ENCODE measurements at places on chromosomes 3 and 15.

DNA sequence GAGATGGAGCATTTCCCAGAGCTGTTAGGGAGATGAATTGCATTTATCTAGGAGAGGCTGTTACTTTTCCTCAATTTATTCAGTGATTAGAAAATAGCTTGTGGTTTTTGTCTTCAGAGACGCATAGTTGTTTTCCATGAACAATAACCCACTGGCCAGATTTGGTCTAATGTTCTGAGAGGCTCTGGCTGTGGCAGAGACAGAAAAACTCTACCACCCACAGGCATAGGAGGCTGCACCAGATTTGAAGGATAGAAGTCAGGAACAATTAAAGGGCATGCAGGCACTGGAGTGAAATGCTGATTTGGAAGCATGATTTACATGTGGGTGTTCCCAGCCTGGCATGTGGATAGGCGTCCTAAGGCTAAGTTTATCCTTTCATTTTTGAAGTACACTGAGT is 143.5 kb downstream of the NFKBIZ start:
- DNase-seq, result no peak

- no peak for DNase-seq
These were observed 74.0 kb upstream of the ETV5 start for GRCh38 chr3:186182850-186183249.

DNA sequence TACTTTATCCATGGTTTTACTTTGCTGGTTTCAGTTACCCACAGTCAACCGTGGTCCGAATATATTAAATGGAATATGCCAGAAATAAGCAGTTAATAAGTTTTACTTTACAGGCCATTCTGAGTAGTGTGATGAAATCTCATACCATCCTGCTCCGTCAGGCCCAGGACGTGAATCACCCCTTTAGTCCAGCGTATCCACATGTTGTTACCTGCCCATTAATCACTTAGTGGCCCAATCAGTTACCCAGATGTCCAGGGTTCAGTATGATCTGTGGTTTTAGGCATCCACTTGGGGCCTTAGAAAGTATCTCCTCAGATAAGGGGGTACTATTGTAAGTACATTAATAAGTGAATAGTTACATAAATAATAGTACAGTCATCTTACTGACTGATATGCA is 88.0 kb downstream of the TTBK2 start:
- no peak for DNase-seq

GRCh38 chr15:49331442-49331841 is 91.6 kb upstream of the FGF7 start:
- DNase-seq, result no peak

DNA sequence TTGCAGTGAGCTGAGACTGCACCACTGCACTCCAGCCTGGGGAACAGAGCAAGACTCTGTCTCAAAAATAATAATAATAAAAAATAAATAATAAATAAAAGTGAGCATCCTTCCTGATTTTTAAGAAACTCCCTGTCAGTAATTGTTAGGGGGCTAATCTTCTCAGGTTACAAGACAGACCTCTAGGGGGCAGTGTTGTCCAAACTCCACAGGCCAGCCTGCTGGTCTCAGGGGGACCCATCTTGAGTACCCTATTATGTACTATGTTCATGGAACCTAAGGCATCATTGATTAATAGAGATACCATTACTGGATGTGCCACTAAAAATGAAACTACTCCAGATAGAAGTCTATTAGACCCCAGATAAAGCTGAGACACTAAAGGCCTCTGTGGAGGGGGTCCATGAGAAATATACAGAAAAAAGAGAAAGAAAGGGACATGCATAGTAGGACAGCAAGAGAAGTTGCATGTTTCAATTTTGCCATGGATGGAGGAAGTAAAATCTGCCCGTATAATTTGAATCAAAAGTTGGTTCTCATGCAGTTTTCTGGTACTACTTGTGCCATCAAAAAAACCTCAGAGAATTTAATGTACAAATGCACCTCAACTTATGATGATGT is 85.5 kb upstream of the CDV3 start:
- no peak for DNase-seq

DNA sequence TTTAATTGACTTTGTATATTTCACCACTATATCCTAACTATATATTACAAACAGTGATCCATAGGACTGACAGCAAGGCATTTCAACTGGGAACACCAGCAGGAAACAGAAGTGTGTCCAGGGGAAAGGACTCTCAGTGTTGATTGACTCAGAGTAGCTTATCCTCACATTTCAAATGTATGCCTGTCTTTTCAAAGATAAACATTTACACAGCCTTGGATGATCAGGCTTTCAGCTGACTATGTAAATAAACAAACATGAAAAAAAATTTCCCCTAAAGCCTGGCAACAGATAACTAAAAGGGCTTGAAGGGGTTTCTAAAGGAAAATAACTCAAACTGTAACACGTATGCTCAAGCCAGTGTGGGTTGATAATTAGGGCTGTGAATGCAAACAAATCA is 321.8 kb downstream of the TBC1D5 start:
- no peak for DNase-seq

GRCh38 chr3:58998476-58999117 is 51.2 kb downstream of the CFAP20DC start:
- DNase-seq, result no peak

DNA sequence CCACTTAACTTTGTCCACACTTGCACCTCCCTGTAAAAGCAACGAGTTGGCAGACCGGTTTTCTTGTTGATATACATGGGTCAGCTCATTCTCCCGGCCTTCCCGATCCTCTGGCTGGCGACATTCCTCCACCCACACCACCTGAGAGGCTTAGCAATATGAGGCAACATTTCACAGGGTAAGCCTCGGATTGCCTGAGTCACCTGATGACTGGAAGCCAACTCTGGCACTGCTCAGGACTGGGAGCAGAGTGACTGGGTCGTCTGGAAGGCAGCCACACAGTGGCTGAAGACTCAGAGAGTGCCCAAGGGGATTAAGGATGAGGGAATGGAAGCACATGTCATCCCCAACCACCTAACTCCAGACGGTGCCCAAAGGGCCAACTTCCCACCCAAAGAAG is 9.8 kb downstream of the HOMER2 start:
- DNase-seq, result no peak

- DNase-seq, result no peak
These were observed 70.3 kb downstream of the ARNT2 start for GRCh38 chr15:80474224-80475215.

- no peak for DNase-seq
These were observed 119.4 kb upstream of the IQSEC1 start for GRCh38 chr3:13192471-13193213.

- DNase-seq, result no peak
These were observed 1.1 kb upstream of the NLGN1 start for GRCh38 chr3:173396191-173397041.

DNA sequence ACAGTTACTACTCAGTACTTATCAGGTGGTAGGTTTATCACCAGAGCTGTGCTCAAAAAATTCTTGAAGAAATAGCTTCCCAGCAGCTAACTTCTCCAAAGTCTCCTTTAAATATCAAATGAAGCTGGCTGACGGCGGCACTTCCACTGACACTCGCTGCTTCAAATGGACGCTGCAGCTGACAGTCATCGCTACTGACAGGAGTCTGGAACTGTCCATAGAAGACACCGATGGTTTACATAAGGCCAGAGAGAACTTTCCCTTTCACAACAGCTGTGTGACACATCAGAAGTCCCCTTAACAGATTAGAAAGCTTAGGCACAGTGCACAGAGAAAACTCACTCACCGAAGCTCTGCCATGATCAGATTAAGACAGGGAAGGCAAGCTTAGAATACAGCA is 270.2 kb downstream of the SHOX2 start:
- no peak for DNase-seq

GRCh38 chr15:61227269-61227949 is 1.7 kb downstream of the RORA start:
- no peak for DNase-seq

DNA sequence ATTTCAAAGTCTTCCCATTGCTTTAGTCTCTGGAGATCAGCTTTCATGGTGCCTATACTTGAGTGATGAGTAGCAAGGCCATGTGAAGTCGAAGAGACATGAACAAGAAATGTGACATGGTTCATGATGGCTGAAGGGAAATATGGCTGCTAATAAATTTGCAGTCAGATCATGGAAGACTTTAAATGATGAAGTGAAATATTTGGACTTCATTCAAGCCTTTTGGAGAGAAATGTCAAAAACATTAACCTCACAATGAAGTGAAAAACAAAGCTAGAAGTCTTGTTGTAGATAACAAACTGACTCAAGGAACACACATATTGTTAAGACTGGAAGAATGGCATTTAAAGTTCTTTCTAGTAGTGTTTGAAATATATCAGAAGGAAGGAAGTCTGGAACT is 120.3 kb upstream of the CCDC54 start:
- no peak for DNase-seq

DNA sequence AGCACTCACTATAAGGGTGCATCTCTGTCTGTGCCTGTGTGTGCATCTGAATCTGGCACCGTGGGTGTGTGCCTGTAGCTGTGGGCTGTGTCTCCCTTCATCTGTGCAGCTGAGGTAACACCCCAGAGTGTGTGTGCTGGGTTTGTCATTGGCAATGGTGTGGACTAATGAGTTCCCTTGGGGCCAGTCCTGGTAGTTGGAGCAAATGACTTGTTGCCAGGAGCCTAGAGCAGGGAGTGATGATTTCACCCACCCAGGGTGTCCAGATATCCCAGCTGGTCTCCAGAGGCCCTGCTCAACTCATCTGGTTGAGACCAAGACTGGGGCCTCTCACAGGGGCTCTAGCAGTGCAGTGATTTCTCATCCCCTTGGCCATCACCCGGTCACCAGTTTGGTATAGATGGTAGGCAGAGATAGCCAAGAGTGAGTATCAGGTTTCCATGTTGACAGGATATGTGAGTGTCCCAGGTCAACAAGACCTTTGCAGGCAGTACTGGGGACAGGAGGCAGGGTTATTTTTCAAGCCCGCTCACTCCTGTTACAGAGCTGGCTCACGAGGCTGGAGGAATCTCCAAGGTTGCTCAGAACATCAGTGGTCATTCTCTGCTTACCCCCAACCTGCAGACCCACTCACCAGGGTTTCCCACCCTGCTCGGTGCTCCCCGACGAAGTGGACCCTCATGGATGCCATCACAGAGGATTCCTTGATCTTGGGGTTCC is 4.1 kb upstream of the HDAC11 start:
- no peak for DNase-seq

- DNase-seq, result no peak
These were observed 128.0 kb upstream of the TPM1 start for GRCh38 chr15:62914461-62915079.

DNA sequence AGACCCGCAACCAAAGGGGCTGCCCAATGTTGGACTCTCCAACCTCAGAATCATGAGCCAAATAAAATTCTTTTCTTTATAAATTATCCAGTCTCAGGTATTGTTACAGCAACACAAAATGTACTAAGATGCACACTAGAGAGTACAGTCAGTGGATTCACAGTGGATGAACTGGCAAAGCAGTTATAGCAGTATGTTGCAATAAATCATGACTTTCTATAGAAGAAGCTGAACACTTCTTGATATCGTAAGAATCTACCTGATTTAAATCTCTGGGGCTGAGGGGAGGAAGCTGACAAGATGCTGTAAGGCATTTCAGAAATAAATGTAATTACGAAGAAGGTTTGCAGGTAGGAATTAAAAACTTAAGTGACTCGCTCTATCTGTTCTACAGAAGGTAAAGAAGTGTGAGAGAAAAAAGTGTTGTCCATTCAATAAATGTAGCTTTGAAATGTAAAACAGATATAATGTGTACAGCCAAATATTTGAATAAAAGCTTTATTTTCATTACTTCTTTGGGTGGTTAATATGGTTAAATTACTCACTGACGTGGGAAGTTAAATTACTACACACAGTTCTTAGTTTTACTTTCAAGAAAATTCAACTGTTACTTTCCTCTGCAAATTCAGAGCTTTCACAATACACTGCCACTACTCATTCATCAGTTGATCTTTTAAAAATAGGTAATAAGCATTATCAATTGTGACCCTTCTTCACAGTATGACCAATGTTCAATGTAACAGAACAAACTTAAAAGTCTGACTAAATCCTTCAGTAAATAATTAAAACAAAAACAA is 439.1 kb downstream of the SHQ1 start:
- DNase-seq, result no peak

DNA sequence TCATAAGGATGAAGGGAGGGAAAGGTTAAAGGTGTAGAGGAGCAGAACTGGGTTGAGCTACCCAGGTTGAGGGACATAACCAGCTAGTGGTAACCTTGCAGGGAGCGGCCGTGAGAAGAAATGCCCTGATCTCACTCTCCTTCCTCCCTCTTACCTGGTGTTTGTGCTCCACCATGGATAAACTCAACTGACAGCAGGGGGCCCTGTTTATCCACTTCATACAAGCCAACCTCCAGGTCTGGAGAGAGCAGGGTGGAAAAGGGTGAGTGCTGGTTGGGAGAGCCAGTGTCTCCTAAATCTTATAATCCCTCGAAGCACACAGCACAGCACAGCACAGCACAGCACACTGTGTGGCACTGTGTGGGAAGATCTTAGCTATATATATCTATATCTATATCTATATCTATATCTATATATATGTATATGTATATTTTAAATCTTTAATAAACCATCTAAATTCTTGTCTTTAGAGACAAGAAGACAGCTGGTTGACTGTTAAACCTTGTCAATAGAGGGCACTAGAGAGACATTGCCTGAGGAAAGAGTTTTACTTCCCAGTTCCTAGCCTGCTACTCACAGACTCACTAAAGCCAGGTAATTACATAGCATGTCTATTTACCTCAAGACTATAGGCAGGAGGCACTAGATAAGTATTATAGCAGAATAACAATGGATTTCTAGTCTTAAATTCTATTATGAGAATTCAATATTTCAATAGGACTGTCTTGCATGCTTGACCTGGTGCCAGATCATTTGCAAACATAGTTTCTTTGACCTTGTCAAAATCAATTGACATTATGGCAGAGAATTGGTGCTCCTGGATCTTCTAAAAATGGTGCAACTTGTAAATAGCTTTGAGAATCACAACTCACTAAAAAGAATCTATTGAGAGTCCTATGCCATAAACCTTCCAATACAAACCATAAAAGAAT is 21.7 kb upstream of the FMN1 start:
- no peak for DNase-seq

- no peak for DNase-seq
These were observed 55.8 kb downstream of the TMED3 start for GRCh38 chr15:79366691-79367090.

GRCh38 chr3:25365636-25366035 is 62.4 kb upstream of the RARB start:
- no peak for DNase-seq

DNA sequence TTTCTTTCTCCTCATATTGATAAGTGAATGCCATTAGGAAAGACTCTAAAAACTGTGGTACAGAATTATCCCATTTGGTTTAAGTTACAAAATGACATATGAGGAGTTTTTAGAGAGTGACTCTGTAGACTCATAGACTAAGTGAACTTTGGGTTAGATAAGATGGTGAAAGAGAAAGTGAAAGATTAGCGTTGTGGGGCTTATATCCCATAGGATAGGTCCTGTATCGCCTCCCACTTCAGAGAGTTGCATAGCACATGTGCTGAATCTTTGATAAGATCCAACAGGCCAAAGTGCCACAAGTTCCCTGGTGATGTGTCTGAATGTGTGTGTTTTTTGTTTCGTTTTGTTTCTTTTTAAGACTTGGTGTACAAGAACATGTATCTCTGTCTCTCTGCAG is 666.9 kb downstream of the MECOM start:
- no peak for DNase-seq
